GM23338 (cell line): ENCODE measurements at places on chromosomes 12 and 14. TPM values are rescaled to one million over a fixed set of nuclear protein-coding genes. Genes with fewer than 3 reads are reported as not detected.

Gene ZDHHC22
- 29.3 and 32.1 TPM in 2 replicates for total RNA-seq

Gene METTL1
- total RNA-seq = 12.2 and 18.9 TPM in 2 replicates

Gene HOXC4
- not detected in 2 replicates for total RNA-seq

- no peak for DNase-seq
Observed at GRCh38 chr12:128930606-128931005, 77.3 kb downstream of the GLT1D1 start.

- peak; percentile 35 for DNase-seq
Observed at GRCh38 chr12:102659200-102659911, 179.0 kb upstream of the IGF1 start.

DNA sequence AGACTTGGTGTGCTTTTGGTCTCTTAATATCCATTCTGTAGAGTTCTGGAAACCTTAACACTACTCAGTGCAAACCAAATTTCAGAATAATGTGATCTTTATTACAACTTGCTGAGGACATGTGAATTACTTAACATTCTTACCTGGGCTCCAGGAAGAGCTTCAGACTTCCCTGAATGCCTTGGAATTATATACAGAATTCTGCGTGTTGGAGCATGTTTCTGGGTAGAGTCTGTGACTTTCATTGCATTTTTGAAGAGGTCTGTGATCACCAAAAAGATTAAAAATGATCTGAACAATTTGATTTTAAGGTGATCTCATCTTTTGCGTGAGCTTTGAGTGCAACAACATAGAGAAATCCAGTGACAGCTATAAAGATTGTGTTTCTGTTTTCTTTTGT lies 35.4 kb downstream of the ZDHHC17 start:
- no peak for DNase-seq
